Suprapubic skin (tissue), 4 donors: ENCODE measurements at places on chromosomes 6 and 20. TPM values are rescaled to one million over a fixed set of nuclear protein-coding genes. Genes with fewer than 3 reads are reported as not detected.

The OPRM1 gene
- not detected for total RNA-seq

The SYCP2L gene
- total RNA-seq: 0.49 TPM

The TINAG gene
- not detected for total RNA-seq

The PRRT1 gene
- total RNA-seq: 0.42 TPM

The HSPA1L gene
- 1.6 TPM for total RNA-seq

The LAMA2 gene
- 15.1 TPM for total RNA-seq

The SULF2 gene
- total RNA-seq: 95.4 TPM

The SUPT3H gene
- total RNA-seq: 4.7 TPM

The PPP1R16B gene
- total RNA-seq: 0.87 TPM

The PSORS1C1 gene
- total RNA-seq: 4.1 TPM

The FKBP1C gene
- total RNA-seq: 0.31 TPM

The MTO1 gene
- 12.9 TPM for total RNA-seq

The SESN1 gene
- total RNA-seq: 70.7 TPM

The VSX1 gene
- not detected for total RNA-seq

The GHRH gene
- total RNA-seq: not detected

The LY6G6D gene
- 30.8 TPM for total RNA-seq

The HMGCLL1 gene
- not detected for total RNA-seq
